AG04450 (cell line): ENCODE measurements at places on chromosomes 1 and 21.

DNA sequence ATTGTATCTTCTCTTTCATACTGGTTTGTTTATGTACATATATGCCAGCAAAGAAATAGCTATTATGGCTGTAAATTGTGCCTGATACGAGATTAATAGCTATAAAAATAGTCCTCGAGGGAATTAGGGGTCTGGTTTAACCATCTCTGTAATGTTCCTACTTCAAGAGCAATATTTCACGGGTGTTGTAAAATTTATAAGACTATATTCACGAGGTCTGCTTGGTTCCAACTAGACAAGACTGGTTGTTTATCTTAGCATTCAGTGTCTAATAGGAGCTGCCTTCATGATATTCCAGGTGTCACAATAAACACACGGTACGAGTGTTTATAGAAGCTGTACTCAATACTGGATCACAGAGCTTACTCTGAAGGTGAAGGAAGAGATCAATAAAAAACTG is 389.9 kb downstream of the SIPA1L2 start:
- no peak for DNase-seq

GRCh38 chr1:9909234-9910046 is 629 bp downstream of the CTNNBIP1 start:
- DNase-seq, result no peak

DNA sequence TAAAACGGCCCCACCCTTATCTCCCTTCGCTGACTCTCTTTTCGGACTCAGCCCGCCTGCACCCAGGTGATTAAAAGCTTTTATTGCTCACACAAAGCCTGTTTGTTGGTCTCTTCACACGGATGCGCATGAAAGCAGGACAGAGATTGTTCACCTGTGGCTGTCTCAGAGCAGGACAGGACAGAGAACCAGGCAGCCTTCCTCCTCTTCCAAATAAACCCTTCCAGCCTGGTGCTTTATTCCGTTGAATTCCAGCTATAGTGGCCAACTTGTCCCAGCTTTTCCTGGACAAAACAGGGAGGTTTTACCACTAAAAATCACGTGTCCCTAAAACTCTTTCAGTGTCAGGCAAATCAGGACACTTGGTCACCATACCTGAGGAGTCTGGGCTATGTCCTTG is 9.5 kb upstream of the DMRTB1 start:
- no peak for DNase-seq

GRCh38 chr1:232684371-232685105 is 54.6 kb upstream of the SIPA1L2 start:
- DNase-seq, result no peak

DNA sequence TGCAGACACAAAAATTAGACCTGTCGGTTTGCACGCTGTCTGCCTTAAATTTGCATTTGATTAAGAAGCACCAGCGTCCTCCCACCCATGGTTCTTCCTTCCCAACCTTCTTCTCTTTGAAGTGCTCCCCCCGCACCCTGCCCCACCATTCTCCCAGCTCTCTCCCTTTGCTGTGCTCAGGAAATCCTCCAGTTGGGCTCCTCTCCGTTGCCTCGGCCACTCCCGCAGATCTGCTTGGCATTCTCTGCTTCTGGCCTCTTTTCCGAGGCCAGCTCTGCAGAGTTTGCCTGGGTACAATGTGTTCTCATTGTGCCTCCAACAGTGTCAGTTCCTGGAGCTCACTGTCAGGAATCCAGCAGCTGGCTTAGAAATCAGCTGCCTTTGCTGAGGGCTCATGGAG is 126.1 kb downstream of the NAV1 start:
- no peak for DNase-seq

DNA sequence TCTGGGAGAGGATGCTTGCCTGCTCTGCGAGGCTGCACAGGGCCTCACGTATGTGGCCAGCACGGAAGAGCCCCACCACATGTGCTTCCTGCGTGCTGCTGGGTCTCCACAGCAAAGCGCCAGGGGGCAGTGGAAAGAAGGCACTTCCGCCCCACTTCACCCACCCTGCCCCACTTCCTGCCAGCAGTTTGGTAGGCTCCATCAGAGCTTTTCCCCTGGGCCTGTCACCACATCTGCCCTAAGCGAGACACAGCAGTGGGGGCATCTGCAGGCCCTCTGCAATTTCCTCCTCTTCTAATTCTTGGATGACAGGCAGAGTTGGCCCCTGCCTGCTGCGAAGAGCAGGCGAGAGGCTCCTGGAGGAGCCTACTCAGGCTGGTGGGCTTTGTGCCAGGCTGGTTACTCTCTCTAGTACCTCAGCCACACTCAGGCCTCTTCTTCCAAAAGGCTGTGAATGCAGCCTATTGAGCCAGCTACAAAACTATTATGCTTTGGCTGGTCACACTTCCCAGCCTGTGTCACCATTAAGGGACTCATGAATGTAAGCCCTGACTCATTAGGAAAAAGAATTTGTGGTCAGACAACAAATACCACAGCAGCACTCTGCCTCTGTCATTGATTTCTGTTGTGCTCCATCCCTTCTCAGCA is 25.0 kb downstream of the CD244 start:
- no peak for DNase-seq

- DNase-seq, result no peak
Measured at GRCh38 chr1:44284184-44284583, 70.9 kb downstream of the ERI3 start.

DNA sequence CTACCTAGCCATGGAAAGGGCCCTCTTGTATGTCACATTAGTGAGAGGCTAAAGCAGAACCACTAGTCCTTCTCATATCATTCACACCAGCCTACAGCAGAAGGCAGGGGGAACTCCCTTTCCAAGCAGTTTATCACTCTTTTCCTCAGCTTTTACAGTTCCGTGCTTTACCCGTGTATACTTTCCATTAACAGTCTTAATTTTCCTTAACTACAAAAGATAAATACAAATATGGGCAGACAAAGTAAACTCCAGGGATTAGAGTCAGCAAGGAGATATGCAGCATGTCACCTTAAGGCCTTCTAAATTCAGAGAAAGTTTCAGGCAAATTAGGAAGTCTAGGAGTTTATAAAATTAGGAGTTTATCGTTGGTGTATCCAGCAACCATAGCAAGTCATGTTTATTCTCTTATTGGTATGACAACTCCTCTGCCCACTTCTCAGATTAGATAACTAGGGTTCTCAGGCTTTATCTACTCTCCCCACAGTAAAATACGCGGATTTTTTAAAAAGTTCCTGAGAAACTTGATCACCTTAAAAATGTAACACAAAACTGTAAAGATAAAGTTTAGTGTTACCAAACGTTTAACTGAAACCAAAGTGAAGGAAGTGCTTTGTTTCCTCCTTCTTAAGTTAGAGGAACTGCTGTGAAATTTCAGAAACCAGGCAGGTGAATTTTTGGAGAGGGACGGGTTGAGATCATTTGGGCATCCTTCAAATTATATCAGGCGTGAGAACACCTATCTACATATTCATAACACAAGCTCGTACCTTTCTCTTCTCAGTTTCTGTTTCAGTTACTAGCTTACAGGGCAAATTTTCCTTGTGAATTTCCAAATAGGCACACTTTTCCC is 42.7 kb upstream of the SLC19A2 start:
- DNase-seq, result no peak

DNA sequence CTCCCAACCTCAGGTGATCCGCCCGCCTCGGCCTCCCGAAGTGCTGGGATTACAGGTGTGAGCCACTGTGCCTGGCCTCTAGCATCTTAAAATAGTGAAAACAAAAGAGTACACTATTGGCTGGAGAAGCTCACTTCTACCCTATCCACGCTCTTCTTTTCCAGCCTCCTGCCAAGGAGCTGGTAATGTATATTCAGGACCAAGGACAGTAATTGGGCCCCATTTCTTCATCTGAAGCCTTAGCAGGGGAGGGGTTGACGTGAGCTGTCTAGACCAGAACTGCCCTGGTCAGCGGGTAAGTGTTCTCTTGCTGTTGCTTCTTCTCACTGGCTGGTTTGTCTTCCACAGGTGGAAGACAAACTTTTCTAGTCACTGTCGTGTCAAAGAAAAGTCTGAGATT is 70.2 kb downstream of the DNM3 start:
- DNase-seq, result no peak

DNA sequence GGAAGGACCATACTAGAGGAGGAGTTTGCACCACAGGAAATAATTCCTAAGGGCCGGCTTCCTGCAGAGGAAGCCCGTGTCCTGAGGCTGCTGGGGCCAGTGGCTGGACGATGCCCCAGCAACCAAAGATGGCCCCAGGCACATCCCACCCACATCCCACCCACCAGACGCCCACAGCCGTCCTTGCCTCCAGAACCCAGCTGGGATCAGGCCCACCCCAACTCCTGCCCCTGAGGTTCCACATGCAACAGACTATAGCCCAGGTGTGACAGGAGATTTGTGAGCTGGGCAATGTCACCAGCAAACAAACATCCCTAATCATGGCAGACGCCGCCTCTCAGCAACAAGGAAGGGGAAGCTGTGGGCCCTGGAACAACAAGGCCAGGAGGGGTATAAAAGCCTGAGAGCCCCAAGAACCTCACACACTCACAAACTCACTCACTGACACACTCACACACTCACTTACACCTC is at the start of gene KRTAP10-9:
KRTAP10-9 (plus strand) TSS at position 421 of the 471 bp plus-strand sequence. CDS start 79 bp downstream, outside the sequence.
- no peak for DNase-seq

DNA sequence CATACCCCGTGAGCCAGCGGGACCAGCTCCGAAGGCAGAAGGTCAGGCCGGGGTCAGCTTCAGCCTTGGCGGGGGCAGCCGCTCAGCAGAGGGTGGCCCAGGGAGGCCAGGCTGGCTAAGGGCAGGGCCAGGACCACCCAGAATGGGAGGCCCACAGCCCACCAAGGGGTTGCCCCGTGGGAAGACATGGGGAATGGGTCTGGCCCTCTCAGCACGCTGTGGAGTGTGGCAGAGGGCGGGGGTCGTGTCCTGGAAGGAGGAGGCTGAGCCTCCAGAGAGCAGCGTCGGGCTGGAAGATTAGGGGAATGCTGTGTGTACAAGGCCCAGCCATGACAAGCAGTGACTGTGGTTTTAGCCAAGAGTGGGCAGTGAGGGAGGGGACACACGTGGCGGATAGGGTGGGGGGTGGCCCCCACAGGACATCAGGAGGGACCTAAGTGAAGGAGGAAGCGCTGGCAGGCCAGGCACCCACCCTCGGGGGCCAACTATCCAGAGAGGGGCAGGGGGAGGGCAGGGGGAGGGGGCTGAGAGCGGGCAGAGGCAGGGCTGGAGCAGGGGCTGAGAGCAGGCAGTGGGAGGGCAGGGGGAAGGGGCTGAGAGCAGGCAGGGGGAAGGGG is 43.9 kb upstream of the POFUT2 start:
- no peak for DNase-seq

GRCh38 chr1:77545970-77546369 is 136.5 kb downstream of the ZZZ3 start:
- DNase-seq, result no peak

GRCh38 chr1:231580874-231581273 is 45.7 kb upstream of the DISC1 start:
- no peak for DNase-seq

DNA sequence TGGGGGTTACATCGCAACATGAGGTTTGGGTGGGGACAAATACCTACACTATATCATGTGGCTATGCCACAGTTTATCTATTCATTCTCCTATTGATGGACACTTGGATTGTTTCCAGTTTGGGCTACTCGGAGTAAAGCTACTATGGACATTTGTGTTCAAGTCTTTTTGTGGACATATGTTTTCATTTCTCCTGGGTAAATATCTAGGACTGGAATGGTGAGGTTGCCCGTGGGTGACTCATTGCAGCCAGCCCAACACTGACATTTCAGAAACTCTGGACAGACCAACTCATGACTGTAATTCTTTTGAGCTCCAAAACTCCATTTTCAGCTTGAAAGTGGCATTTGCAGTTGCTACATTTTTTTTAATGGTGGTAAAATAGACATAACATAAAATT is 82.7 kb downstream of the KAZN start:
- DNase-seq, result no peak

GRCh38 chr1:1291548-1292441 is 11.6 kb downstream of the SCNN1D start:
- no peak for DNase-seq

DNA sequence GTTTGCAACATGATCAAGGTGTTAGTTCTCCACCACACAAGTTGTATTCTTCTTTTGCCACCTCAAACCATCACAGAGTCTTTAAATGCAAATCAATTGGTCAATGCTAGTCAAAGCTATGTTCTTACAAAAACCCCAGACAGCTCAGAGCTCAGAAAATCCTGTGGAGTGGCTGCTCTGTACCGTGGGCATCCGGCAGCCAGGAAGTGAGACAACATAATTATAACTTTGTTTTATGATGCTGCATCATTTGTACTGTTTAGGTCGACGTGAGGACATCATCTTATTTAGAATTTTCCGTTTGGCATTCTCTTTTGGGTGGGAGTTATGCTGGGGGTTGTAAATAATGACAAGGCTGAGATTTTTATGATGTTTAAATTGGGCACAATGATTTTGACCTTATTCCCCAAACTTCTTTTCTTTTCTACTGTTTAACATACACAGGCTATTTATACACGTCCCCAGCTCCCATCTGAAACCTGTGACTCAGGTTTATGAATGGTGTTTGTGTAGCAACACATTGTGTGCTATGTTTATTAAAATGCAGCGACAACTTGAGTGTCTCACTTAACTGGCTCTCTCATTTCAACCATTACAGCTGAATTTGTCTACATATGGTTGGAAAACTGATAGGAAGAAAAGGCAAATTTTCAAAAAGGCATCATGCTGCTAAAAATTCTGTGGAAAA is 124.0 kb downstream of the CNIH3 start:
- DNase-seq, result no peak

DNA sequence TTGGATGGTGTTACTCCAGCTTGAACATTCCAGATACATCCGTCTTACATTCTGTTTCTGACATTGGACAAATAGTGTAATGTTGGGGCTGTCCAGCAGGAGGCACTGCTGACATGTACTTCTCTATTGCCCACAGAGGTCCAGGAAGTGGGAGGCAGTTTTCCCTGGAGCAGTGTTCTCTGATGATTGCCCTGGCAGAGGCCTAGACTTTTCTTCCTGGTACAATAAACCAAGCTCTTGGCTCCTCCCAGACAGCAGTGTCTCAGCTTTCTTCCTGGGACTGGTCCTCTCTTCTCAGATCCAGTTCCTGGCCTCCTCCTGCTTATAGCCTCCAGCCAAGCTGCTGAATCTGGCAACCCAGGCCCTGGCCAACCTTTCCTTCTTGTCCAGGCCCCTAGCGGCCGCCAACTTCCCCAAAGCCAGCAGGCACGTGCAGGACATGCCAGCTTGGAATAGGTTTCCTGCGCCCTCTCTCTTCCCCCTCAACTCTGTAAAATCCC is 14.9 kb upstream of the IFNLR1 start:
- peak; percentile 69 for DNase-seq

- DNase-seq, result no peak
Measured at GRCh38 chr1:154807048-154807591, 63.0 kb downstream of the KCNN3 start.

- DNase-seq, result no peak
Measured at GRCh38 chr21:25412100-25412499, 195.2 kb downstream of the MRPL39 start.

DNA sequence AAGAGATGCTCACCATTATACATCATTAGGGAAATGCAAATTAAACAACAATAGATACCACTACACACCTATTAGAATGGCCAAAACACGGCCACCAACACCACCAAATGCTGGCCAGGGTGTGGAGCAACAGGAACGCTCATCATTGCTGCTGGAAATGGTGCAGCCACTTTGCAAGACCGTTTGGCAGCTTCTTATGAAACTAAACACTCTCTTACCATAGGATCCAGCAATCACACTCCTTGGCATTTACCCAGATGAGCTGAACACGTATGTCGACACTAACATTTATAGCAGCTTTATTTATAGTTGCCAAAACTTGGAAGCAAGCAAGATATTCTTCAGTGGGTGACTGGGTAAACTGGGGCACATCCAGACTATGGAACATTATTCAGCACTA is 28.9 kb upstream of the ADARB1 start:
- DNase-seq, result no peak

- DNase-seq, result no peak
Measured at GRCh38 chr1:72075425-72075824, 206.9 kb downstream of the NEGR1 start.

GRCh38 chr1:81833722-81834121 is 33.0 kb downstream of the ADGRL2 start:
- no peak for DNase-seq
